ENCODE measurements at places on chromosomes 11 and 22.
A peak's percentile ranks its signal among the peaks of the same experiment; 100 is the strongest.

DNA sequence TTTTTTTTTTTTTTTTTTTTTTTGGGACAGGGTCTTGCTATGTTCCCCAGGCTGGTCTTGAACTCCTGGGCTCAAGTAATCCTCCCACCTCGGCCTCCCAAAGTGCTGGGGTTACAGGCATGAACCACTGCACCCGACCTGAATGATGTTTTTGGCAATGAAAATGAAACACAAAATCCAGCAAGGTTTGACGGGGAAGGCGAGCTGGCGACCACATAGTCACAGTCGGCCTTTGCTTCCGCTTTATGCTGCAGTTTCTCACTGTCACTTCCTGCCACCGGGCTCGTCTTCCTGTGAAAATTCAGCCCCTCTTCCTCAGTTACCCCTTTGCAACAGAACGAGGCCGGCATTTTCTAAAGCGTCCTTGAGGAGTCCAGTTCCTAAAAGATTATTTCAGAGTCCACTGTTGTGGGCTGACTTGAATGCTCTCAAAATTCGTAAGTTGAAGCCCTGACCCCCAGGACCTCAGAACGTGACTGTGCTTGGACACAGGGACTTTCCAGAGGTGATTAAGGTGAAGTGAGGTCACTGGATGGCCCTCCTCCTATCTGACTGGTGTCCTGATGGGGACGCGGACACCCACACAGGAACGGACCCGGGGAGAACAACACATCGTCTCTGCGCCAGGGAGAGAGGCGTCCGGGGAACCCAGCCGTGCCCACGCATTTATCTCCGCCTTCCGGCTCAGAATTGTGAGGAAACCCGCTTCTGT, 2.9 kb upstream of the BID start:
- no peak for DNase-seq

DNA sequence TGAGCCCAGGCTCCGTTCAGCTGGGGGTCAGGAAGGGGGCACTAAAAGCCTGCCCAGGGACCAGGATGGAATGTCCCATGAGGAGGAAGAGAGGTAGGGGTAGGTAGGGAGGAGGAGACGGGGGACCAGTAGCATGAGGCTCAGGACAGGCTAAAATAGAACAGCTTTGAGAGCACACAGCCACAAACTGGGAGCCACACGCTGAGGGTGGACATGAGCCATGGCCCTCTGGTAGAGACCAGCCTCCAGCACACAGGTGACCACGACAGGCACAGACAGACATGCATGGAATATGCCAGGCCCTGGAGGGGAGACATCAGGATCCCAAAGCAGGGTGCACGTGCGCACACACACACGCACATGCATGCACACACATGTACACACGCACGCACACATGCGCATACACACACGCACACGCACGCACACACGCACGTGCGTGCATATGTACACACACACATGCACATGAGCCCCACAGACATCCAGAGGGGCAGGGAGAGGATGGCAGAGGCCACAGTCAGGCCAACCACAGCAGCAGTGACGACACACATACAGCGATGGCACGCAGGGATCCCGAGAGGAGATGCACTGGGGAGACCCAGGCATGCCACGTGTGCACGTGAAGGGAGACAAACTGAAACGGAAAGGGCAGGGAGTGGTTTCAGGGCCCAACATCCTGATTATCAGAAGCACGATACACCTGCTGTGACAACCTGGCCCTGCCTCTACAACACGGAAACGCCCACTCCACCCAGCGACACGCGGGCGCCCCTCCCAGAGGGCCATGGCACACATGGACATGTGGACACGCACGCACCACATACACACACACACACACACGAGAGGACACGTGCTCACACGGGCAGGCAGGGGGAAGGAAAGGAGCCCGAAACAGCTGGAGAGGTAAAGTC, 25.7 kb downstream of the LRRC10B start:
- DNase-seq, result no peak

GRCh38 chr11:97794876-97795275, 1225.9 kb upstream of the CNTN5 start:
- DNase-seq, result no peak

DNA sequence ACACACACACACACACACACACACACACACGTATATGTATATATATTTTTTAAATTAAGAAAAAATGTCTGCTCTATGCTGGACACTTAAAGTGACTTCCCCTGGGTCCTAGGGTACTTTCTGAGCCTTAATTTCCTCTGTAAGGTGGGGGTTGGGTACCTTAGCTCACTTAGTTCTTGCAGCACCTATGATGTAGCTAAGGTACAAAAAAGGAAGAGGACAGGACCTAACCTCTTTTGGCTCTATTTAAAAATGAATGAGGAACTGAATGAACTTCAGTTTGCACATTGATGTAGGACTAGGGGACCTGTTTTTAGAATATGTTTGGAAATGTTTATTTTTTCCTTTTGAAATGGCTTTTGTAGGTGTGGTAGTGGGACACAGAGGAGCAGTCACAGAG, 11.1 kb downstream of the SREBF2 start:
- no peak for DNase-seq

DNA sequence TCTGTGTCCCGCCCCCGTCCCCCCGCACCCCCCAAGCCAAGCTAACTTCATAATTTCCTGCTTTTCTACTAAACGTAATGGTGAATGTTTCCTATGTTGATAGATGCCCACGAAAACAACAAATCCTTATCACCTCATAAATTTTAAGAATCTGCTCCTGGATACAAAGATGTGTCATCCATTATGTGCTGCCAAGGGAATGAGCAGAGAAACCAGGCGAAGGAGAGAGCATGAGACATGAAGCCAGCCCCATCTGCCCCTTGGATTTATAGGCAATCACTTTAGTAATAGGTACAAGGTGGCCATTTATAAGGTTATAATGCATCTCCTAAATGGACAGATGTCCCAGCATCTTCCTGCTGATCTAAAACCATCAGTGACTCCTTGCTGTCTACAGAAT, 30.3 kb downstream of the LAYN start:
- DNase-seq, result no peak

- DNase-seq, result peak; percentile 92
Observed at GRCh38 chr11:62841361-62842170, 2.2 kb upstream of the WDR74 start.

DNA sequence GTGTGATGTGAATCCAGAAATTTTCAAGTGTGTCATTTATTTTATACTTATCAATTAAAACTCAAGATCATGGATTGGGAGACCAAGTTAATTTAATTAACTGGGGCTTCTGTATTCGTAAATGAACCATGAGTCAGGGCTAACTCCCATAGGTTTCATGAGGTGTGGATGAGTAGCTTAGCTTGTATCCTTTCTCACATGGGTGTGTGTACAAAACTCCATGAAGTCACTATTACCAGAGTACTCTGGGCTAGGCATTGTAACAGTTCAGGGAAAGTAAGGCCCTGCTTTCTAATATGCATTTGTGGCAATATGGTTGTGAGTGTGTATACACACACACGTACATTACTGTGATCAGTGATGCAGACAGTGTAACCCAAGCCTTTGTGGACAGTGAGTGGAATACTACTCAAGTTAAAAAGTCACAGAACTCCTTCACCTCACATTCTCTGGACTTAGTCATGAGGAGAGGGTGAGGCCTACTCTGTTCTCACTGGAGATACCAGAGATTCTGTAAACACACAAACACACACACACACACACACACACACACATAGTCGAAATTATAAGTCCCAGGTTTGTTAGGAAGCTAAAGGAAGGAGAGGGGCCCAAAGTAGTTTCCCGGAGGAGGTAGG, 3.5 kb downstream of the CNTF start:
- DNase-seq, result no peak

DNA sequence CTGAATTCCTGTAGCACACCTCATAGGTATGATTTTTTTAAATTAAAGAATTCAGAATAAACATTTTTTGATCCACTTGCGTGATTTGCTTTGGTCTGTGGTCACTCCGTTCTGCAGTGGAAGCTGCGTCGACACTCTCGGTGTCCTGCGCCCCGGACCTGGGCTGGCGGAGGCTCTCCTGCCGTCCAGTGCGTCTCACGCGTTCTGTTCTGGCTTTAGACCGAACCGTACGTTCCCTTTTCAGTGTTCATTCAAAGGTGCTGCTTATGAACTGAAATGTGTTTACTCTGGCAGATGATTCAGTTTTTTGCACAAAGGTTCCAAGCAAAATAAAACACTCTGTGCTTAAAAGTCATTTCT, 38.2 kb downstream of the CTTN start:
- no peak for DNase-seq

DNA sequence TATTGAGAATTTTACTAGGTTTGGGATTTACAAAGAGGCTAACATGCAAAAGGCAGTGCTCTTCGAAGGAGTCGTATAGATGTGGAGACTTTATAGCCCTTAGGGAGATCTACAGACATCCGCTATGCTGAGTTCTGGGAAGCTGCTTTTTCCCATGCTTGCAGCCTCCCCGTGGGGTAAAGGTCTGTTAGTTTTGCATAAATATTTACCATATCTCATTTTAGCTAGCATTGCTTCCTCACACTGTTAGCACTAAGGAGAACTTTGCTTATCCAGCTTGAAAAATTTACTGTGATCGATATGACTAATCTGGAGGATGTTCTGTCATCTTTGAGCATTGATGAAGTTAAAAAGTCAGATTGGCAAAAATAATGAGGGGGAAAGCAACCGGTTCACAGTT, 18.6 kb downstream of the ARHGEF12 start:
- no peak for DNase-seq

DNA sequence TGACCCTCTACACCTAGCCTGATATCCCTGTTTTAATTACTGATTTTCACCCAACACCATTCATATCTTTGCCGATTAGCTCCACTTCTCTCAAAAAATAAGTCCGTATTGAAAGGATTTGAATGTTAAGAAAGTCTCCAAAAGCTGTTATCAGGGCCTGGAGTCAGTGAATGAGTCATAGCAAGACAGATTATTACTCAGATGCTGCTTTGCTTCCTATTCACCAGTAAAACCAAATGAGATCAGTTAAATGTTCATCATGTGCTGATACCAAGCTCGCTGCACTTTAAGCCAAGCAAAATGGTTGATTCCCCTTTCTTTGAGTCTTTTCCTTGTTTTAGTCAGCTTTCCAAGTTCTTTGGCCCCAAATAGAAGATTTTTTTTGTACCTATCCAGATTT, 228.4 kb downstream of the FAT3 start:
- DNase-seq, result no peak

GRCh38 chr11:3609416-3610265, 32.2 kb downstream of the ART5 start:
- DNase-seq, result no peak

All from left renal cortex interstitium (tissue), 4 donors.